ENCODE measurements at places on chromosomes 4 and X.

DNA sequence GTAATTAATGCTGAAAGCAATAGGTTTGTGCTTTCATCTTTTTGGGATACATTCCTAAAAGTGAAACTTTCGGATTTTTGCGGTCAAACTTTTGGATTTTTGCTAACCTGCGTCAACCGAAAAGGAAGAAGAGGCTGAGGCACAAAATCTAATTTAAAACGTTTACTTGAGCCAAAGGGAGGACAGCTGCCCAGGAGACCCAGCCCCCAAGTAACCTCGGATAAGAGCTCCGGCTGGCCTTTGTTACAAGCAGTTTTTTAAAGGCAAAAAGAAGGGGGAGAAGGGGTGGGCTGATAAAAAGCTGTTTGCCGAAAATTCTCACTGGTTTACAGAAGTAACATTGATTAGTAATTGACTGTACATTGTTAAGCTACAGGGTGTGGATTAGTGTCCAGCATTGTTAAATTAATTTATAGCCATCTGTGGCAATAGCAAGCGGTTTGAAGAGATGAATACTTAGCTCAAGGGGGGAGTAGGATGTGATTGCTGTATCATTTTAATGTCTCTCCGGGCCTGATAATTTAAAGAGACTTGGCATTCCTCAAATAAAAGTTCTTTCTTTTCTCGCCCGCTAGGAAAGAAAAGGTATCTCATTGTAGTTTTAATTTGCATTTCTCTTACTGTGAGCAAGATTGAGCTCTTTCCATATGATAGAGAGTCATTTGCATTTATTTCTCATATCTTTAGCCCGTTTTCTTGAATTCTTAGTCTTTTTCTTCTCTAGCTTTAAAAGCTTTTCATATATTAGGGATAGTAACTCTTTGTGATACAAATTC lies 59.1 kb upstream of the USP9X start:
- no peak for DNase-seq

DNA sequence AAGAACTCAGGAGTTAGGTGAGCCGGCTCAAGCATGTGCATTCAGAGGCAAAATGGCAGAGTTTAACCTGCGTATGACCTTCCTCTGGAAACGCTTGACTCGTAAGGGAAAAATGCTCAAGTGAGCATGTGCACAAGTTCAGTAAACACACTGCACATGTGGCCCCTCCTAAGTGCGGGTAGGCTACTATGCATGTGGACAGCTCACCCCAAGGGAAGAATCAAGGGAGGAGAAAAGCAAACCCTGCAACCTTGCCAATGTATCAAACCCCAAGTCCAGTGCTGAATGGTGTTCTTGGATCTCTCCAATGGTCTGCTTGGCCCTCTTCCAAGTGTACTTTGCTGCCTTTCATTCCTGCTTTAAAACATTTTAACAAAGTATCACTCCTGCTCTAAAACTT lies 407.1 kb downstream of the ADAM29 start:
- DNase-seq = no peak

DNA sequence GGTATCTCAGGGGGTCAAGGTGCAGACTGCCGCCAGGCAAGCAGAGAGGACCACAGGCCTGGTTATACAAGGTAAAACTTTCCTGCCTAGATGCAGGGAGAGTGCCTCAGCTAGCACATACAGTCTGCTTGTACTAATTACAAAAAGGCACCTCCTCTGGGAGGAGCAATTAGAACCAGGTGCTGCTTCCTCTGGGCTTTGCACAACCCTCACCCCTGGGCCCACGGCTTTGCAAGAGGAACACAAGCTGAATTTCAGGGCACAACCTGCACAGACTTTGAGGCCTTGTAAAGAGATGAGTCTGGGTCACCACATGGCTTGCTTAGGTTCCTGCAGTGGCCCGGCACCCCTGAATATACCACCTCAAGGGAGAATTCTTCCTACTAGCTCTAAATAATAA lies 9.2 kb upstream of the CITED1 start:
- no peak for DNase-seq

GRCh38 chr4:18689308-18690115 lies 668.0 kb upstream of the LCORL start:
- no peak for DNase-seq

DNA sequence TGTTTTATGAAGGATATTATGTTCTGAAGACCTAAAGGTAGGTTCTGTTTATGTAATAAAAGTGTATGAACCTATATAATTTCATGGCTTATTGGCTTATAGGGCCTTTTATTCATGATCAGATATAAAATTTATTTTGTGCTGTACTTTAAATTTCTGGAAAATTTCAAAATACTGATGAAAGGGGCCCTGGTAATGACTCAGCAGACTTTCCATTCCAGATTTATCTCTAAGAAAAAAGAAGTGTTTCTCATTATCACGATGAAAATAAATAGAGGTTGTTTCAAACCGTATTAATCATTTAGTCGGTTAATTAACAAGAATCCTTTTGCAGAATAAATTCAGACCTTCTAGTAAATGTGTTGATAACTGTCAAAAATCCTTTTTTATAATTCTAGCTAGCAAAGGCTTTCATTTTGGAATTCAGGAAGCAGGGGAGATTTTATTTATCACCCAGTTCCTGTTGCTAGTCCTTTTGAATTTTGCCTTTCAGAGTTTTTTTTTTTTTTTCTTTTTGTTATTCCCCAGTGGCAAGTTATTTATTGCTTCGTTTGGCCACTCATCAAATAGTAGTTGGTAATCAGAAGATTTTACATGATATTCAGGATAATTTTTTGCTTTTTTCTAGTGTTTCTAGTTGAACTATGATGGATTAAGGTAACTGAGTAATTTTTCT lies 5.4 kb upstream of the TAPT1 start:
- DNase-seq = no peak

- no peak for DNase-seq
These were observed 43.0 kb upstream of the FTHL17 start for GRCh38 chrX:31114858-31115257.

- DNase-seq = no peak
These were observed 11.4 kb upstream of the GPR34 start for GRCh38 chrX:41677183-41678060.

- no peak for DNase-seq
These were observed 436.8 kb upstream of the SPANXN1 start for GRCh38 chrX:144810539-144810938.

DNA sequence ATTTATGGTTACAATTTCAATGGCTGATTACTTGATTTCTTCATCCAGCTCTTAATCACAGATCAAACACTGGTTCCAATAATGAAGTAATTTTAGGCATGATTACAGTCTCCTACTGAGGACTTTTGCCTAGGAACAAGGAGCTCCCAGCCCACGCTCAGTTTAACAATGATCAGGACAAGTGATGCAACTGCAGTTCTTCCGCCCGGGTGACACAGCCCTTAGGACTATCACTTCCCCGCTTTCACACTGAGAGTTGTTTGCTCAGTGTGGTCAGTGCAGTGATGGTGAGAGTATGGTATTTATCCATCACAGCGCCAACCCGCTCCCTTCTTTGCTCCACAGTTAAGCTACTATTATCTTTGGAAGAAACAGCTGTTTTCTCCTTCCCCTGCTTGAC lies 203.2 kb upstream of the MBNL3 start:
- no peak for DNase-seq

GRCh38 chrX:7077241-7078230 lies 70.0 kb upstream of the STS start:
- no peak for DNase-seq

- no peak for DNase-seq
These were observed 1081.5 kb upstream of the TENM3 start for GRCh38 chr4:181161669-181162068.

- no peak for DNase-seq
These were observed 245.0 kb upstream of the IGFBP7 start for GRCh38 chr4:57355101-57355665.

DNA sequence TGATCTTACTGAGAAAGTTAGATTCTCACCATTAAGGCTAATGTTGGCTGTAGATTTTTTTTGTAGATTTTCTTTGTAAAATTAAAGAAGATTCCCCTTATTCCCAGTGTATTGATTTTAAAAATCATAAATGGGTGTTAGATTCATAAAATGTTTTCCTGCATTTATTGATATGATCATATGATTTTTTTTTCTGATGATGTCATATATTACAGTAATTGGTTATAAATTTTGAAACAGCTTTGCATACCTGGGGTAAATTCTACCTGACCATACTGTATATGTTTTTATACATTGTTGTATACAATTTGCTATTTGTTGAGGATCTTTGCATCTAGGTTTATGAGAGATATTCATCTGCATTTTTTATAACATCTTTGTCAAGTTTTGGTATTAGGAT lies 880.3 kb upstream of the GRIA3 start:
- no peak for DNase-seq

All from left ventricle myocardium inferior (tissue), 1 donor.